ENCODE measurements at places on chromosomes 6 and 20.

- no peak overlapping the region for H3K4me3 ChIP-seq
- H3K27me3 ChIP-seq: peaks cover 46% of the 10 kb centered on the region
- no peak for DNase-seq
- H3K4me1 ChIP-seq: peaks cover 15% of the 10 kb centered on the region
- no peak overlapping the region for H3K27ac ChIP-seq
These were observed 383.5 kb downstream of the PRKN start for GRCh38 chr6:162343936-162344645.

- H3K36me3 ChIP-seq: no peaks in the 10 kb centered on the region
- no peaks in the 10 kb centered on the region for H3K4me1 ChIP-seq
- no peak overlapping the region for H3K4me3 ChIP-seq
- peaks cover 10% of the 10 kb centered on the region for H3K27me3 ChIP-seq
These were observed 368.9 kb upstream of the SULF2 start for GRCh38 chr20:48154040-48154765.

DNA sequence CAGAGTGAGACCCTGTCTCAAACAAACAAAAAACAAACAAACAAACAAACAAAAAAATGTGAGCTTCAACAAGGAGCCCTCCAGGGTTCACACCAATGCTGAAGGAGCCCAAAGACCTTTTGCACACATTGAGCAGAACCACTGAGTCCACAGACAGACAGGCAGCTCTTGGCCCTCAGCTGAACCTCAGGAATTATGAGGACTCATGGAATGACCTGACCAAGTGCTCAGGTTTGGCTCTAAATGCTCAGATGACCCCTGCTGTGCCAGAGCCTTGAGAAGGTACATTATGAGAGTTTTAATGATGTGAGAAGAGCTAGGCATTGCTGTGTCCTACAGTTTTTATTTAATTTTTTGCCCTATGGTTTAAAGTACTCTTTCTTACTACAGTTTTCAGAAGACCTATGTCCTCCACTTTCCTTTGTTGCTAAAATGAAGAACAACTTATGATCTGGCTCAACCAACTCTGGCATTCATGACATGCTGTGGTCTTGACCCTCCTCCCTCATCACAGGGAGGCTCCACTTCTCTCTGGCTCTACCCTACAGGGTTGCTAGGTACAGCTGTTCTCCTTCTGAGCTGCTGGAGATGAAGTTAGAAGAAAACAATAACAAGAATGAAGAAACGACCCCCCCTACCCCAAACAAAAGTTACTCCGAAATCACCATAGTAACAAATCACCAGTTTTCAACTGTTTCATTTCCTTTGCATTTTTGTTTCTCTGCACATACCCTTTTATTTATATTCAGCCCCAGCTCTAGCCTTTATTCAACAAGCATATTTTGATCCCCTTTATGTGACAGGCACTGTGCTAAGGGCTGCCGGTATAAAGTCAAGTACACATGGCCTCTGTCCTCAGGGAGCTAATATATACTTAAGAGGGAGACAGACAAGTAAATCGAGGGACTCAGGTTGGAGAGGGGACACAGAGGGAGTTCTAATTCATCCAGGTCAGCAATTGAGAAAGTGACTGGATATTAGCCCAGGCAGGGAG is 128.7 kb upstream of the TRAF3IP2 start:
- H3K36me3 ChIP-seq: peaks cover 35% of the 10 kb centered on the region
- peak overlapping the region; percentile 22 for H3K27ac ChIP-seq
- no peaks in the 10 kb centered on the region for H3K27me3 ChIP-seq
- H3K4me3 ChIP-seq: no peak overlapping the region
- DNase-seq: no peak

GRCh38 chr6:52233975-52234823 is 10.1 kb downstream of the IL17F start:
- H3K27ac ChIP-seq: no peak overlapping the region
- no peaks in the 10 kb centered on the region for H3K36me3 ChIP-seq
- peaks cover 7% of the 10 kb centered on the region for H3K4me1 ChIP-seq
- no peak overlapping the region for H3K4me3 ChIP-seq
- peaks cover 10% of the 10 kb centered on the region for H3K27me3 ChIP-seq

DNA sequence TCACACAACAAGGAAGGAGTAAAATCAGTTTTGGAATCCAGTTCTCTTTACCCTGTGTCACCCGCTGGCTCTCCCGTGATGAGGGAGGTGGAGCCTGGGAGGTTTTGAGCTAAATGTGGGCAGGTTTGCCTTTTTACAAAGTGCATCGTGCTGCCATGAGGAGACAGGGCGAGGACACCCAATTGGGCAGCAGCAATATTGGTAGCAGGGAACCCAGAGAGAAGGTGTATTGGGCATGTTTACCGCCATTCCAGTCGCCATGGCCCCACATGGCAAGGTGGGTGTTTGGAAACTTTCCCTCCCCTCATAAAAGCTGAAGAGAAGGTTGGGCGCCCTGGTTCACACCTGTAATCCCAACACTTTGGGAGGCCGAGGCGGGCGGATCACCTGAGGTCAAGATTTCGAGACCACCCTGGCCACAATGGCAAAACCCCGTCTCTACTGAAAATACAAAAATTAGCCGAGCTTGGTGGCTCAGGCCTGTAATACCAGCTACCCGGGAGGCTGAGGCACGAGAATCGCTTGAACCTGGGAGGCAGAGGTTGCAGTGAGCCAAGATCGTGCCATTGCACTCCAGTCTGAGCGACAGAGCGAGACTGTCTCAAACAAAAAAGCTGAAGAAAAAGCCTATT is 3.5 kb upstream of the UBE2V1 start:
- DNase-seq: no peak
- no peaks in the 10 kb centered on the region for H3K36me3 ChIP-seq
- H3K4me1 ChIP-seq: peaks cover 31% of the 10 kb centered on the region
- peak overlapping the region; percentile 91 for H3K27ac ChIP-seq
- peak overlapping the region; percentile 93 for H3K4me3 ChIP-seq

- H3K4me1 ChIP-seq: no peaks in the 10 kb centered on the region
- DNase-seq: no peak
- no peaks in the 10 kb centered on the region for H3K36me3 ChIP-seq
- peaks cover 28% of the 10 kb centered on the region for H3K27me3 ChIP-seq
- no peak overlapping the region for H3K27ac ChIP-seq
These were observed 69.6 kb downstream of the TMEM242 start for GRCh38 chr6:157253699-157254098.

- no peak overlapping the region for H3K4me3 ChIP-seq
- no peaks in the 10 kb centered on the region for H3K4me1 ChIP-seq
- no peaks in the 10 kb centered on the region for H3K27me3 ChIP-seq
- no peaks in the 10 kb centered on the region for H3K36me3 ChIP-seq
These were observed 176.1 kb downstream of the EPHA7 start for GRCh38 chr6:93243231-93243778.

GRCh38 chr6:6191476-6191875 is 129.0 kb downstream of the F13A1 start:
- no peak for DNase-seq
- H3K27me3 ChIP-seq: peaks cover 19% of the 10 kb centered on the region
- no peak overlapping the region for H3K4me3 ChIP-seq
- no peaks in the 10 kb centered on the region for H3K36me3 ChIP-seq

DNA sequence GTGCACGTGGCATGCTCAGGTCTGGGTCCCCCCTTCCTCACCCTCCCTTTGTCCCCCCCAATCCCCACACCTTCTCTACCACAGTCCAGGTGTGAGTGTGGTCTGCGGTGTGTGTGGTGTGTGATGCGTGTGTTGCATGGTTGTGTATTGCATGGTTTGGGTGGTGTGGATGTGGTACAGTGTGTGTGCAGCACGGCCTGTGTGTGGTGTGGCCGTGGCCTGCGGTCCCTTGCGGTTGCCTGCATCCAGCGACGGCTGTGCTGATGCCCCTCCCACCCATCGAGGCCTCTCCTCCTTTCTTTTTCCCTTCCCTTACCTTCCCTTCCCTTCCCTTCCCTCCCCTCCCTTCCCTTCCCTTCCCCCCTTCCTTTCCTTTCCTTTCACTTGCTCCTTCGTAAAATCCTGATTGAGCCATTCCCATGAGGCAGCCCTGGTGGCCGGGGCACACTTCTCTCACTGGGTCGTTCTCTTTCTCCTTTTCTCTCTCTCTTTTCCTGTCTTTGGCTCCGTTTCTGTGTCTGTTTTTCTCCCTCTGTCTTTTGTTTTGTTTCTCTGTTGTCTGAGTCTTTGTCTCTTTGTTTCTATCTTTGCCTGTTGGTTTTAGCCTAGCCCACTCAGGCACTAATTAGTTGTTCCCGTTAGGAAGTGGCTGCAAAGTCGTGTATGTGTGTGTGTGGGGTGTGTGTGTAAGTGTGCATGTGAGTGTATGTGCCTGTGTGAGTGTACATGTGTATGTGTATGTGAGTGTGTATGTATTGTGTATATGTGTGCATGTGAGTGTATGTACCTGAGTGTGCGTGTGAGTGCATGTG is 65.7 kb downstream of the SRC start:
- H3K27me3 ChIP-seq: peaks cover 31% of the 10 kb centered on the region
- H3K27ac ChIP-seq: no peak overlapping the region
- H3K36me3 ChIP-seq: no peaks in the 10 kb centered on the region
- no peak overlapping the region for H3K4me3 ChIP-seq
- DNase-seq: no peak

GRCh38 chr6:69179681-69180080 is 544.6 kb downstream of the ADGRB3 start:
- DNase-seq: no peak
- H3K4me1 ChIP-seq: peaks cover 3% of the 10 kb centered on the region
- no peaks in the 10 kb centered on the region for H3K36me3 ChIP-seq
- no peaks in the 10 kb centered on the region for H3K27me3 ChIP-seq

DNA sequence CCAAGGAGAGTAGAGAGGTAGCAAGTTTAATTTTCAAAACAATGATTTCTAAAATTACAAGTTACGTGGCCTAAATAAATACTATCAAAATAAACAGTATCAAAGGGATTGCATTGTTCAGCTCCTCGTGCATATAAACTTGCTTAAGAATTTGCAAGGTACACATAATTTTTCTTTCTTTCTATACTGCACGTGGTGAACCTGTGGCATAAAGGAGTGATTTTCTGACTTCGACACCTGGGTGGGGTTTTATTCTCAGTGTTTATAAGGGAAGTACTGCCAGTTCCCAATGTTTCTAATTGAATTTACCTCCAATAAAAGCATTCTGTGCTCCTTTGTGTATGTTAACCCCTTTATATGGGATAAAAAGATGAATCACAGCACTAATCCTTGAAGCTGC is 50.1 kb upstream of the C20orf144 start:
- H3K36me3 ChIP-seq: peaks cover 18% of the 10 kb centered on the region
- H3K27ac ChIP-seq: peak overlapping the region; percentile 7
- no peak overlapping the region for H3K4me3 ChIP-seq
- no peaks in the 10 kb centered on the region for H3K4me1 ChIP-seq
- H3K27me3 ChIP-seq: no peaks in the 10 kb centered on the region

- H3K27ac ChIP-seq: no peak overlapping the region
- peaks cover 8% of the 10 kb centered on the region for H3K4me1 ChIP-seq
- H3K4me3 ChIP-seq: no peak overlapping the region
These were observed 32.0 kb upstream of the SCRT2 start for GRCh38 chr20:707451-708110.

DNA sequence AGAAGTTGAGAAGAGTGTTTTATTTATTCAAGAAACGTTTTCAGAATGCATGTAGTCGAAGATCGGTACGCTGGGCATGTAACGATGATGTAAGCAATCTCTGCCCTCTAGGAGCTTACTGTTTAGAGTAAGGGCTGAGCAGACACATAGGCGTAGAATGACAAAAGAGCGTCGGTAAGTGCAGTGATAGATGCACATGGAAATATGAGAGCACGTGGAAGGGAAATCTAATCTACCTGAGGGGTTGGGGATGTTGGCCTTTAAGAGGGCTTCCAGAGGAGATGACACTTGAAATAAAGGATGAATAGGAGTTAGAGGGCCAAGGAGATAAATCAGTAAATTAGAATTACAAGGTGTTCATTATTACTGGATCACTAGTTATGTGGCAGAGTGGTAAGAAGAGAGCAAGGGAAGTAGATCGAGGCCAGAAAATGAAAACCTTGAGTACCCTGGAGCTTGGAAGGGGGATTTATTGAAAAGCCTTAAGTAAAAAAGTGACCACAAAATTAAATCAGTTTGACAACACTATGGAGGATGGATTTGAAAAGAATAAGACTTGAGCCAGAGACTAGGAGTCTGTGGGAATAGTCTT is 782 bp downstream of the TRMT11 start:
- no peaks in the 10 kb centered on the region for H3K27me3 ChIP-seq
- H3K27ac ChIP-seq: no peak overlapping the region
- H3K36me3 ChIP-seq: no peaks in the 10 kb centered on the region

GRCh38 chr20:15476781-15477180 is 1096.5 kb downstream of the KIF16B start:
- H3K27me3 ChIP-seq: peaks cover 3% of the 10 kb centered on the region
- no peak overlapping the region for H3K4me3 ChIP-seq
- H3K4me1 ChIP-seq: peaks cover 3% of the 10 kb centered on the region
- H3K36me3 ChIP-seq: no peaks in the 10 kb centered on the region

GRCh38 chr6:169799474-169799926 is 48.1 kb downstream of the ERMARD start:
- peak overlapping the region; percentile 99 for H3K27ac ChIP-seq
- peak overlapping the region; percentile 63 for H3K4me3 ChIP-seq
- DNase-seq: no peak

- peaks cover 11% of the 10 kb centered on the region for H3K27me3 ChIP-seq
- H3K27ac ChIP-seq: no peak overlapping the region
- H3K36me3 ChIP-seq: no peaks in the 10 kb centered on the region
- H3K4me3 ChIP-seq: no peak overlapping the region
- DNase-seq: no peak
These were observed 52.0 kb downstream of the TBXT start for GRCh38 chr6:166115609-166116008.

GRCh38 chr6:21181866-21182265 is 411.7 kb upstream of the SOX4 start:
- peaks cover 12% of the 10 kb centered on the region for H3K4me1 ChIP-seq
- H3K27me3 ChIP-seq: no peaks in the 10 kb centered on the region
- H3K27ac ChIP-seq: no peak overlapping the region
- peaks cover 3% of the 10 kb centered on the region for H3K36me3 ChIP-seq
- DNase-seq: no peak

GRCh38 chr6:57108691-57109090 is 18.7 kb downstream of the ZNF451 start:
- no peak for DNase-seq
- no peak overlapping the region for H3K27ac ChIP-seq

GRCh38 chr6:115969930-115970273 is 90.8 kb downstream of the FRK start:
- no peak for DNase-seq
- peaks cover 1% of the 10 kb centered on the region for H3K4me1 ChIP-seq

DNA sequence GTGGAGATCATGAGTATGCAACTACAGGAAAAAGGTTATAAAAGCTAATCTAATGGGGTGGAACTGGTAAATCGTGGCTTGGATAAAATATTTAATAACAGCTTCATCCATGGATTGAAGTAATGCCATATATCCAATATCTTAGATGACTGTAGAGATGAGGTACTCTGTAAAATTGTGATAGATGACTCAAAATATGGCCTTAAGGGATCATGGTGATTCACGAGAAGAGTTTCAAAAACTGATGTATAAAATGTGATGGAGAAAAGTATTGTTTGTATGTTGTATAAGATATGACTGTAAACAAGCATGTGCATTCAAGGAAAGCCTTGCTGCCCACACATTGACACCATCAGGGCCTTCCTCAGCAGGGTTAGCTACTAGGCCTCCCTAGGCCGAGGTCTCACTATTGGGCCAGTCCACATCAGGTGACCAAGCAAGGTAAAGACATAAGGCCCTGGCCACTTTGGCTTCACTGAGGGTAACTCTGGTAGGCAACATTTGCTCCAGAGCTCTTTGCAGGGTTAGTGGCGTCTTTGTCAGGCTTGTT is 17.7 kb upstream of the CCN6 start:
- no peak for DNase-seq
- peaks cover 12% of the 10 kb centered on the region for H3K27me3 ChIP-seq
- H3K36me3 ChIP-seq: no peaks in the 10 kb centered on the region
- H3K27ac ChIP-seq: no peak overlapping the region
- H3K4me1 ChIP-seq: no peaks in the 10 kb centered on the region

- no peaks in the 10 kb centered on the region for H3K27me3 ChIP-seq
- no peak overlapping the region for H3K4me3 ChIP-seq
- no peak for DNase-seq
- no peaks in the 10 kb centered on the region for H3K36me3 ChIP-seq
These were observed 36.4 kb upstream of the SLC17A4 start for GRCh38 chr6:25717866-25718740.

Measured in progenitor cell of endocrine pancreas (in vitro differentiated cells).